Testis (tissue), 5 donors: ENCODE measurements at places on chromosomes 13 and 19. TPM values are rescaled to one million over a fixed set of nuclear protein-coding genes. Genes with fewer than 3 reads are reported as not detected.

HCST gene
- 0.87 TPM for total RNA-seq

ACP7 gene
- not detected for total RNA-seq

DNA sequence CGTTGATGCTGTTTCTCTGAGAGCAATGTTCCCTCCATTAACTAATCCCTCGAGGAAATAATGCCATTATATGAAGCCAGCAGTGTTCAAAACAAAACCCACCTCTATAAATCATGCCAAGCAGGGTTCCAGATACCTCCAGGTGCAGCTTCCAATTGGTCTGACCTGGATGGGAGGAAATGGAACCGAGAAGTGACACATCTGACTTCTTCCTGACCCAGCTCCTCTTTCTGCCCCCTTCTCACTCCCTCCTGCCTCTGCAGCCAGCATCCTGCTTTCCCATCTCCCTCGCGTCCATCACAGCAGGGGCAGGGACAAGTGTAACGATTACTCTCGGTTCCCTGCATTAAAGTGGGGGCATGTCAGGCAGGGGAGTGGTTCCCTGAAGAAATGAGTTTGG is 37.5 kb downstream of the HSPH1 start:
- no peak for DNase-seq

DNA sequence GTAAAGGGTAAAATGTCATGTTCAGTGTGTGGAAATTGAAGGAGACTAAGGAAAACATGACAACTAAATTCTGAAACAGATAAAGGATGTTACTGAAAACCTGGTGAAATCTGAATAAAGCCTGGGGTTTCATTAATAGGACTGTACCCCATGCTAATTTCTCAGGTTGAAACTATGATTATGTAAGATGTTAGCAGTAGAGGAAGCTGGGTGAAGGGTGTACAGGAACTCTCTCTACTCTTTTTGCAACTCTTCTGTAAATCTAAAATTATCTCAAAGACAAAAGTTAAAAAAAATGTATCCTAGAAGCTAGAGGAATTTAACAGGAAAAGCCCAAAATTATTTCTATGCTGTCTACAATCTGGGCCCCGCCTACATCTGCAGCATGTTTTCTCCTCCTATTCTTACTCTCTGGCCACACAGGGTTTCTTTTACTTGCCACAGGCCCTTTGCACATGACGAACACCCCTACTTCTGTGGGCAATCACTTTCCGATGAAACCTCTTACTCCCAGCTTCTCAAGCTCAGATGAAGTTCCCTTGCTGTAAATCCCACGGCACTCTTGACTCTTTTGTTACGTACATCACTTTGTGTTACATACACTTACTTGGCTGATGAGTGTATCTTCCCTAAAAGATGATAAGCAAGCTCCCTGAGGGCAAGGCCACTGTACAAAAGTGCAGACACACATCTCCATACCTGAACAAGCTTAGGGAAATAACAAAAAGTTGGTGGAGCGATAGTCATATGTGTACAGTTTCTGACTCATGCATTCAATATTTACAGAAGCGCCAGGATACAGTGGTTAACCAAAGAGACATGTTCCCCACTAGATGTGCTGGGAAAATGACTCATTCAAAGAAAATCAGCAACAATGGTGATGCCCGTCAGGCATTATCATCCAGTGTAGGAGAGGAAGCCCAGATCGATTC is 32.6 kb downstream of the RUBCNL start:
- no peak for DNase-seq

GRCh38 chr13:80574113-80574850 is 233.4 kb upstream of the SPRY2 start:
- DNase-seq: no peak

DNA sequence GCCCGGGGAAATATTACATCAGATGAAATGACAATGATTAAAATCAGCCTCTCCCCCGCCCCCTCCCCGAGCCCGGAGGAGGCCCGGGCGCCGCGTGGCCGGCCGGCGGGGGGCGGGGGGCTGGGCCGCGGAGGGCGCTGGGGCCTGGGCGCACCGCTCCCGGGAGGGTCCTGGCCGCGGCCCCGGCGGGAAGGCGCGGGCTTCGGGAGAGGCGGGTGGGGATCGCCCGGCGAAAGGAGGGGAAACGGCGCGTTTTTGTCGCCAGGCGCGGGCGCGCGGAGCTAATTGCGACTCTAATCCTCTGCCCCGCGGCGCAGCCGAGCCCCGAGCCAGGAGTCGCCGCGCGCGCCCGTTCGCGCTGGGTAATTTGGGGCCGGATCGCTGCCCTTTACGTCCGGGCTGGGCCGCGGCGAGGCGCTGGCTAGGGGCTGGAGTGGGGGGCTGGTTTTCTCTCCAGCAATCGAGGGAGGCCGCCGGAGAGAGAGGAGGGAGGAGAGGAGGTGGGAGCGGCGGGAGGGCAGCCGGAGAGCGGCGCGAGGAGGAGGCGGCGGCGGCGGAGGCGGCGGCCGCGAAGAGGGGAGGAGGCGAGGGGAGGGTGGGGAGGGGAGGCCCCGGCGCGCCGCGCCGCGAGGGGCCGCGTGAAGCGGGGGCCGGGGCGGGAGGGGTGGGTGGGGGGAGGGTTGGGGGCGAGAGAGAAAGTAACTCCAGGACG is at the start of gene KCTD15:
Gene KCTD15, plus strand, starts transcription at position 707 of the 712 bp plus-strand sequence. CDS start 3,585 bp downstream, outside the sequence.
- peak; percentile 43 for DNase-seq
